ENCODE measurements at places on chromosomes 2 and 18.

GRCh38 chr2:102304268-102304667 lies 7.1 kb upstream of the IL1RL1 start:
- DNase-seq = no peak

DNA sequence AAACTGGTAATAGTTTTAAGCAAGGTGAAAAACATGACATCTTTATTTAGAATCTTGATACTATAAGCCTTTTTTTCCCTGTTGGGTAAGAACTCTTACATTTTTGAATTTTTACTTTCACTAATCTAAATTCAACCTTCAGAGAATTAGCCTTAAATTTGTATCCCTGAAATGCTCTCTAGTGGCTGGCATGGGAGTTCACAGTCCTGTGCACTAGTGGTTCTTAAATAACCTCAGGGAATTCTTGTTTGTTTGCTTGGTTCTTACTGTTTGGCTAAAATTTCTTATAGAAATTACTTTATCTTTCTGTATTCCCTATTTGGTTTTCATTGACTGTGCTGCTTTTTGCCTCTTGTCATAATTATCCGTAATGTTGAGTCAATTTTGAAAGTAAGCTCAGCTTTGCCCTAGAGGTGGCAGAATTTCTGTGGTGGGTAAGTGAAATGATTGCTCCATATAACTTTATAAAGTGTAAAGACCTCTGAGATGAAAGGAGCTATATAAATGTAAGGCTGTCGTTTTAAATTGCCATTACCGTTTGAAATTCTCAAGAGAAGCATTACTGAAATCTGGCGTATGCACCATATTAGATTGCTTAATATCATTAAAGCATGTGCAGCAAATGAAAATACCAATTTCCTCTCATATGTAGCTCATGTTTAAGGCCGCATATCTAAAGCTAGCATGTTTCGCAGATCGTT lies 391.3 kb upstream of the FIGN start:
- DNase-seq = no peak

DNA sequence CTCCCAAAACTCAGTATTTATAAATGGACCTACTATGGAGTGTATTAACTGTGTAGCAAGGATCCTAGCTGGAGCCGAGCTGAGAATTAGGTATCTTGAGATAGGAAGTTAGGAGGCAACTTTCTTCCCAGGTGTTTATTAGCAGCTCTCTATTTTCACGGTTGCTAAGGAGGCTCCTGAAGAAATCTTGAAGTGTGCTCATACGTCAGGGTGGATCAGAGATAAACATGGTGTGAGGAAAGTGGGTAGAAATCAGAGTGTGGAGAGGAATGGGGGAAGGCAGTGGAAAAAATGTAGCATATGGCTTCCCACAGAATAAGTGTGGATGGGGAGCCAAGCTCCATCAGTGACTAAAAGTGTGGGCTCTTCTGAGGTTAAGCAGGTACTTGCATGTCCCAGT lies 104.3 kb downstream of the ABCA12 start:
- DNase-seq = no peak

DNA sequence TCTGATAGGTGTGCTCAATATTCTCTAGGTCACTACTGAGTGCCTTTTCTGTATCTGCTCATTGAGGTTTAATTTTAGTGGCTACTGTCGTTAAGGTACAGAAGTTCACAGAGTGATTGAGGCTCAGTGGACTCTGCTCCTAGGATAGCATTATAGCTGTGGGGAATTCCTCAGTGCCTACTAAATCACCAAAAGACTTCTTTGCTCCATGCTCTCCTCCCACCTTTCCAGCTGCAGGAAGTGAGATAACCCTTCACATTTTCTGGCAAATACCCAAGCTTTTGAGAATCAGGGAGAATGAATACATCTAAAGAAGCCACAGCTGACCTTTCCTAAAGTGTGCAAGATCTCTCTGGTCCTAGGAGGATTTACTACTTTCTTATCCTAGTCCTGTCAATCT lies 95.2 kb upstream of the FSIP2 start:
- DNase-seq = no peak

- DNase-seq = no peak
These were observed 73.9 kb downstream of the UBE2E3 start for GRCh38 chr2:181054256-181054655.

GRCh38 chr2:230666446-230666845 lies 46.2 kb upstream of the CAB39 start:
- DNase-seq = no peak

- DNase-seq = no peak
These were observed 60.7 kb upstream of the PPM1B start for GRCh38 chr2:44107974-44108373.

DNA sequence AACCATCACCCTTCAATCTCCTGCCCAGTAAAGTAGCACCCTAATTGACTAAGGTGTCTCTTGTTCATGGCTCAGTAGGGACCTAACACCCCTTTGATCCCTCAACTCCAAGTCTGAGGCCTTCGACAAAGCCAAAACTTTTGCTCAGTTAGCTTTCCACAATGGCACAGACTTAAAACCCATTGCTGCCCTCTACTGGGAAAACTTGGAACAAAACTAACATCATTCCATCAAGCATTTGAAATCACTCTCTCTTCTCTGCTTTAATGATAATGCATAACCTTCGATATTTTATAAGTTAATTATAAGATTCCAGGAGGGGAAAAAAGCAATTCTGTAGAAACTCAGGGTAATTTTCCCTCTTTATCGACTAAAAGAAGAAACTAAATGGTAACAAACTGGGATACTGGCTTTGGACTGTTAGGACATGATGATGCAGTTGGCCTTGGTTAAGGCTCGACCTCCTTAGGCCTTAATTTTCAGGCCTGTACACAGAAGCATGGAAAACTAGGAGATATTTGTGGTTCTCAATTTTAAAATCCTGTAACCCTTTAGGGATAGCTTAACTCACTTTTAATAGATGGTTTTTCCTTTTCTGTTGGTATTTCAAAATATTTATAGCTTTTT lies 127.8 kb downstream of the STK39 start:
- peak; percentile 35 for DNase-seq

DNA sequence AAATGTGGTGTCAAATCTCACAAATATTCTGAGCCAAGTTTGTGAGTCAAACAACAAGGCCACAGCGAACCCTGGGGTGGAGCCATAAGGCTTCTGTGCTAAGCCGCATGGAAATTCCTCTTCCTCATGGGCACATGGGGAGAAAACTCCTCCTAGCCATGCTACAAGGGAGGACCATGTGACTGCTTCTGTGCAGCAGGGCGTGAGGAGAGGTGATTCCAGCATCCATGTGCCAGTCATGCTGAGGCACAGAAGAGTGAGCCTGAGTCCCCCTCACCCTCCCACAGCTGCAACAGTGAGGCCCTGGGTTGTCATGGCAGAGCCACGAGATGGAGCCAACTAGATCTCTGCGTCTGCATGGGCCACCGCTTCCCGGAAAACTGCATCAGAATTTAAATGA lies 488.8 kb upstream of the RAB6C start:
- no peak for DNase-seq

All from naive B cell (primary cell).